ENCODE measurements at places on chromosomes 16 and 17.

DNA sequence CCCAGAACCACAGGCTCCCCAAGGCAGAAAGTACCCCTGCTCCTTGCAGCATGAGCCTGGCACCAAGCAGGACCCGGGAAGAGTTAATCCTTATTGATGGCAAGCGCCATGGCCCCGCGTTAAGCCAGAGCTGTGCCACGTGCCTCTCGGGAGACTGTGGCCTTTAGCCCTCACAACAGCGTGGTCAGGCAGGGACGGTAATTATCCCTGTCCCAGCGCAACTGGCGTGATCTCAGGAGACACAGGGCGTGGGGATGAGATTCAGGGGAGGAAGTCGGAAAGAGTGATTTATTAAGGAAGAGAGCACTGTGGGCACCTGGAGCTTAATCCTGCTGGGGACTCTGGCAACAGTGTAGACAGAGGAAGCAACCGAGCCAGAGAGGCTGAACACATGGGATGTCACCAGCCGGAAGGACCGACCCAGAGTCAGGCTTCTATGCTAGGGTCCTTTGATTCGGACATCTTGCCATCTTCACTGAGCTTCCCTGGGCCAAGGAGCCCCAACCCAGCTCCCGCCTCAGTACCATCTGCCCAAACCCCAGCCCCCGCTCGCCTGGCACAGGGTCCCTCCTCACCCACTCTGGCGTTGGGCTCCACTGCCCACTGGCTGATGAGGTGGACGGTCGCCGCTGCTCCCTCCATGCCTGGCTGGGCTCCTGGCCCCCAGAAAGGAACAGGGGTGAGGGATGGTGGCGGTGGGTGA, 16.9 kb downstream of the OTOP3 start:
- DNase-seq, result no peak

- DNase-seq, result peak; percentile 21
Measured at GRCh38 chr16:60107437-60107836, 1373.3 kb upstream of the GOT2 start.

GRCh38 chr16:82506692-82507670, 119.8 kb upstream of the CDH13 start:
- DNase-seq, result no peak

GRCh38 chr16:15434079-15434424, 336 bp upstream of the BMERB1 start:
- DNase-seq, result no peak

GRCh38 chr16:3578610-3579551, 1.7 kb upstream of the NLRC3 start:
- DNase-seq, result peak; percentile 19

GRCh38 chr17:37527249-37527851, 37.7 kb downstream of the DUSP14 start:
- peak; percentile 5 for DNase-seq

- DNase-seq, result no peak
Measured at GRCh38 chr17:36934692-36935630, 2.3 kb upstream of the LHX1 start.

- no peak for DNase-seq
Measured at GRCh38 chr17:6494239-6494941, 50.1 kb downstream of the PIMREG start.

DNA sequence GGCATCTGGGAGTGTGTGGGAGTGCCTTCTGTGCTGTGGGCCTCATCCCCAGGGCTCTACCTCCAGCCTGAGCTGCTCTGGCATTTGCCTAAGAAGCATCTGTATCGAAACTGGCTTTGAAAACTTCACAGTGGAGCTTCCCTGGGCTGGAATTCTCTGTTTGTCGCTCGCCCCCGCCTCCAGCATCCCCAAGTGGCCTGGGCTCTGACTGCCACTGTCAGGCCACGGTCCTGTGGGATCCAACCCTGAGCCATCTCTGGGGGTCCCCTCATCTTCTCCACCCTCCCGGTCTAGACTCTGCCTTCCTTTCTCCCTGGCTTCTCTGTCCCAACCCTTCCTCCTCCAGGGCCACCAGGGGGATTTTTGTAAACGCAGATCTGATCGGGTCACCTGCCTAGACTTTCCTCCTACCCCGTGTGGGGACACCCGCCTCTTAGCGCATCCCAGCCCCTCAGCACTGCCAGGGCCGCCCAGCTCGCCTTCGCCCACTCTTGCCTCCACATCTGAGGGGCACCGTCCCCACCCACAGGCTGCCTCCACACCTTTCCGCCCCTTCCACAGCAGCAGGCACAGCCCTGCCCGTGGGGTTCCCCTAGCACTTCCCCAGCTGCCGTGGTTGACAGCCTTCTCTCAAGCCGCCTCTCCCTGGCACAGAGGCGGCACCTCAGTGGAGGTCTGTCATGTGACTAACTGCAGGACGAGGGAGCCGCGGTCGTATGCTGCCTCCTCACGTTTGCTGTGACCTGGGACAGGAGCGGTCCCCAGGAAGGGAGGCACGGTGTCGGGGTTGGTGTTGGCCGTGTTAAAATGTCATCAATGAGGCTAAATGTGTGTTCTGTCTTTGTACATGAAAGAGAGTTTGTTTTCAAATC, 12.0 kb downstream of the TBC1D24 start:
- DNase-seq, result no peak

- DNase-seq, result no peak
Measured at GRCh38 chr17:59884861-59885260, 7.9 kb downstream of the TUBD1 start.

DNA sequence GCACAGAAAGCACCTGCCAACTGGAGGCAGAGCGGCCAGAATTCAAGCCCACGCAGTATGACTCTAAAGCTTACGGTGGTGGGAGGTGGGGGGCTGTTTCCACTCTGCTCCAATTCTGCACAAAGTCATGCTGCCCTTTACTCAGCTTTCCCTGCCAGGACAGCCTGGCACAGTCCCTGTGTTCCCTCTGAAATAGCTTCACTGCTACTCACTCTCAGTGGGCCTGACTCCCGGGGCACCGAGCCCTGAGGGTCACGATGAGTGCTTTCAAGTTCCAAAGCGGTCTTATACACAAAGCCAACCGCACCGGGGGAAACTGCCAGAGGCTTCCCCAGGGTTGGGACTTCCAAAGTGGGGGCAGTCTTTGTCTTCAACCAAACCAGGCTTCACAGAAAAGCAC, 306.1 kb upstream of the XYLT1 start:
- no peak for DNase-seq

DNA sequence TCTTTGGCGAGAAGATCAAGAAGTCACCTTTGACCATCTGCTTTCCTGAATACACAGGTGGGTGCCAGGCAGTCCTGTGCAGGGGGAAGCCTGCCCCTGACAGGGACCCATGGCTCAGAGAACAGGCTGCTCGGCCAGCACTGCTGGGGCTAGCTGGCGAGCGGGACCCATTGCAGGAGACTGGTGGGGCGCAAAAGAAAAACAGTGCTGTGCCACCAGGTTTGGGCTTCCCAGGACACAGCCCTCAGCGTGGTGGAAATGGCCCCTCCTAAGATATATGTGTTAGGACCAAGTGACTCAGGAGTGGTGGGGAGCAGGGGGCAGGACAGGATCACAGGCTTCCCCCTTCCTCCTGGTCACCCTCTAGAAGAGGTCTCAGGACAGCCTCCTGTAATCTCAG, 73.9 kb downstream of the AMFR start:
- no peak for DNase-seq

DNA sequence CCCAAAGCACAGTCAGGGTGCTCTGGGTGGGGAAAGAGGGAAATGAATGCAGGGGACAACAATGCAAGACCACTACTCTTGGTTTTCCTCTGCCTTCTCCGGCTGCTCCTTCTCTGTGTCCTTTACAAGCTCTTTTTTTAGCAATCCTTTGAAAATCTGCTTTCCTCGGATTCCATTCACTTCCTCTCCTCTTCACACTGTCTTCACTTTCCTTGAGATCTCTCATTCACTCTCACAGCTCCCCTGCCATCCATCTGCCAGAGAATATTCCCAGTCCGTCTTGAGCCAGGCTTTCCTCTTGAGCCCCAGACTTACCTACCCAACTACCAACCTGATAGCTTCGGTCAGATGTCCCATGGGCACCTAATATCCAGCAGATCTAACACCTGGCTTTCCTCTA, 11.0 kb upstream of the SPOP start:
- DNase-seq, result no peak

DNA sequence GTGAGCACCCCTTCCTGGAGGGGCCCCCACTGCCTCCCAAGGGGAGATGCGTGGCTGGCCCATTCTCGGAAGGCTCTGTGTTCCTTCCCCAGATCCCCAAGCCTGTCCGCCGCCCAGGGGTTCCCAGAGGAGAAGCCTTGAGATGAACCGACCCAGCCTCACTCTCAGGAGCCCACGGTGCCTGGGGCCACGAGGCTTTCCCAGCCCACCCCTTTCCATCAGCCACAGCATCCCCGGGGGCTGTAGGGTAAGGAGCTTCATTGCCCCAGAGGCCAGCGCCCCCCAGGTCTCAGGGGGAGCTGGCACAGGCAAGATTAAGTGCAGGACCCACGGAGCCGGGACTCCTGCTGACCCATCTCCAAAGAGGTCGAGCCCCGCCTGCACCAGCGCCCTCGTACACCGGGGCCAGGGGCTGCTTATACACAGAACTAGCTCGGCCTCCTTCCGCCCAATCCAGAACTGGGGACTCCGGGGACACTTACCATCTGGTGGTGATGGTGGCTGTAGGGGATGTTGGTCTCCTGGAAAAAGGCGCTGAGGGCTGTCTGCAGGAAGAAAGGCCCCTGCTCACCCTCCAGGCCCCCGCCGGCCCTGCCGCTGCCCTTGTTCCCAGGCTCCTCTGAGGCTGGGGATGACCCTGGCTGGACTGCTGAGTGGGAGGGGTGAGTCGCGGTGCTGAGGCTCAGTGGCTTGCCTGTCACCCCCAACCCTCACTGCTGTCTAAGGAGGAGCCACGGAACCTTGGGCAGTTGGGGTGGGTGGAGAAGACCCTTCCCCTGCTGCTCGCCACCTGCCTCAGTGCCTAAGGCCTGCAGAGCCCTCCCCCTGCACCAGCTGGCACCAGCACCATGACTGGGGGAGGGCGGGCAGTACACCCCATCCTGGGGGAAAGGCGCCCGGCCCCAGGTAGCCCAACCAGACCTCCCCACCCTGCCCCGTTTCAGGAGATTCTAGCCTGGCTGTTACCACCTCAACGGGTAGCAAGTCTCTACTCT, 4.4 kb downstream of the UBALD1 start:
- no peak for DNase-seq

- no peak for DNase-seq
Measured at GRCh38 chr17:14468858-14469257, 168.0 kb downstream of the HS3ST3B1 start.

DNA sequence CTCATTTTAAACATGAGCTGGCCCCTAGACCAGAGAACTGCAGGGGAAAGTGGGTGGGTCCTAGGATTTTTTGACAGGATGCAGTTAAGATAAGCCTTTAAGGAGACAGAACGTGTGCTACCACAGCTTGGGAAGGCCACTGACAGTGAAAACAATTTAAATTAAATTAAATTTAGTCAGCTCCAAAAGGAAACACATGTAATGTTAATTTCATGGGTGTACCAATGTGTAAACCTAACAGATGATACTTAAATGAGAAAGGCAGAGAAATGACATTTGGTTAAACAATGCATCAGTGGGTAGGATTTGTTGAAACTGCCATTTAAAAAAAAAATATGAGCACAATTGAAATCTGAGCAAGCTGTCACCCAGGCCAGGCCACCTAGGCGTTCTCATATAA, 250.8 kb downstream of the XYLT1 start:
- no peak for DNase-seq

- peak; percentile 76 for DNase-seq
Measured at GRCh38 chr17:65027305-65027704, 29.2 kb downstream of the GNA13 start.

GRCh38 chr17:60750640-60751039, 73.0 kb downstream of the BCAS3 start:
- no peak for DNase-seq

- no peak for DNase-seq
Measured at GRCh38 chr17:55708175-55708974, 14.3 kb downstream of the TMEM100 start.

DNA sequence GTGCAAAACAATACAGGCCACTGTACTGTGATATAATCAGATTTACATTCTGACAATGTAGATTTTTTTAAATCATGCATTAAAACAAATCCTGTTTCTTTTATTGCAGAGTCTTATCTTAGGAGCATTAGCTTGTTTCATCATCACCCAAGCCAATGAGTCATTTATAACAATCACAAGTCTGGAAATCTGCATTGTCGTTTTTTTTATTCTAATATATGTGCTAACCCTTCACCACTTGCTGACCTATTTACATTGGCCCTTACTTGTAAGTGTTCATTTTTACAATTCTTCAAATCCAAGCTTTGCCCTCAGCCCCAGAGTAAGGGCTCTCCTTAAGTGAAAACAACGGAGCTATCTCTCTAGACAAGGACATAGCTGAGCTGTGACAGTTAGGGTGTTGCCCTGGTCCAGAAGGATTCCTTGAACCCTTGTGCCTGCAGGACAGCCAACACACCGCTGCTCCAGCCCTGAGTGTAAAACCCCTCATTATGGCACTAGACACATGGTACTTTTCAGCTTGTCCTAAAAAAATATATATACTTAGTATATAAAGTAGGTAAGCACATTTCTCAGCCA, 3.7 kb downstream of the CMTM1 start:
- no peak for DNase-seq

GRCh38 chr17:40168262-40168832, 8.9 kb upstream of the RAPGEFL1 start:
- peak; percentile 47 for DNase-seq

DNA sequence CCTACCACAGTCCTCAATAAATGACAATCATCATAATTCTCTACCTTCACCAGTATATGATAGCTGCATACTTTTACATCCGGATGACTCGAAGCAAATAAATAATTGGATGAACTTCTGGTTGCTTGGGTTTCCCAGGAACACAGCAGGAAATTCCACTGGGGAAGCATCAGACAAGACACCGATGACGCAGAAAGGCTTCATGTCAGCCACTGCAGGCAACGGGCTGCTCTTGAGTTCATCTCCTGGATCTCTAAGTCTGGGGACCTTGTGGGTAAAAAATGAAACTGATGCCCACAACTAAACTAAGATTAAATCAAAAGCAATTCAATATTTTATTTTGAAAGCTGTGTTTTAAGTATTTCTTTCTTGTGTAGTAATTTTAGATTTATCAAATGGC, 472.1 kb upstream of the C16orf82 start:
- DNase-seq, result no peak
